ENCODE measurements at places on chromosomes 7 and 10.

DNA sequence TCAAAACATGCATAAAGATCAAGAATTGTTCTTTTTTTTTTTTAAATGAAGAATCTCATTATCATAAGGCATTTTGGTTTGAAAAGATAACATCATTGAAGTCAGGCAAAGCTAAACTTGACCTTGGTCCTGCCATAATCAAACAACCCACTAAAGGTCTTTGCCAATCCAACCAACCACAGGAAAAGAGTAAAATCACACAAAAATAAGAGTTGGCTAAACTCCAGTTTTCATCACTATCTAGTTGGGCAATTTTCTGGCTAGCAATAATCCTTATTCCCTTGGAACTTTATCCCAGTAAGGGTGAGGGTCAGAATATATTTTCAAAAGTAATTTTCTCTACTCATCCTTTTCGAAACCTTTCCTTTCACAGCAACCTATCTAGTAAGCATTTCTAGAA, 62.4 kb downstream of the HIBADH start:
- DNase-seq, result no peak

DNA sequence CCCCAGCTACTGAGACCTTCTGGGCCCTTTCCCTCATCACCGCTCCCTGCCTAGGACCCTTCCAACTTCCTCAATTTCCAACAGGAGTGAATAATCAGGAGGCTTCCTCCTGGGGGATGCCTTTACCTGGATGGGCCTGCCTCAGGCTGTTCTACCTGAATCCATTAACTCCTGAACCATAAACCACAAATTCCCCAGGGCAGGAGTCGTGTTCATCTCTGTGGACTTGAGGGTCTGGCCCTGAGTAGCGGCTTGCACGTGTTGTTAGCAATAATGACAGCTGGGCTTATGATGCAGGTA, 105.1 kb upstream of the GPR26 start:
- no peak for DNase-seq

- DNase-seq, result no peak
Observed at GRCh38 chr10:33355274-33355673, 20.8 kb upstream of the NRP1 start.

- no peak for DNase-seq
Observed at GRCh38 chr7:84337429-84337828, 142.8 kb upstream of the SEMA3A start.
